ENCODE measurements at places on chromosomes 2 and 18.

DNA sequence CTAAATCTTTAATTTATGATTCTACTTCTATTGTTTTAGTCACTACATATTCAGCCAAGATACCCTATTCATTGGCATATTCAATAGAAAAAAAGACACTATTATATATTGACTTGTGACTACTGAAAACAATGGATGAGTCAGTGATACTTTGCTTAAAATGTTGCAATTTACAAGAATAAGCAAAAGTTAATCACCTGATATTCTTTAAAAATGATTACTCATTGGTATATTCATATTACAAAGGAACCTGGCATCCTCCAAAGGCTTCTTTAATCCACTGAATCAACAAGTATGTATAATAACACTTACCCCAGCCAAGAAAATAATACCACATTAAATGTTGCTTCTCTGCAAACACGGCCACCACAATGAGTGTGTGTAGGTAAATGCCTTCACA lies 87.8 kb downstream of the CALCRL start:
- DNase-seq = no peak

- no peak for DNase-seq
These were observed 75.7 kb upstream of the ATIC start for GRCh38 chr2:215236131-215236530.

DNA sequence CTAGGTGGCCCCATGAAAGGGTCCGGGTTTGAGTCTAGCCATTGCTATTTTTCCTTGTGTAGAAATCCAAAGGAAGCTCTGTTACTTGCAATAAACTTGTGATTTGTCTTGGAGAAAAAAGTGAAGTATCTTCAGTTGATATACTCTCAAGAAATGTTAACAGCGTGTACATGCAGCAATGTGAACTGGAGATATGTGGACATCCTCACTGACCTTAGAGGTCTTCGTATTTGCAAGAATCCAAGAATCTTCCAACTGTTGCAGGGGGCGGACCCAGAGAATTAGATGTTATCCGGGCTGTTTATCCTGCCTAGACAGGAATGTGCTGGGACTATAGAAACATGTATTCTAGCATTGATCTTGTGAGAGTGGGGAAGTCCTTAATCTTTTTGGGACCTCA lies 187.6 kb downstream of the KCNS3 start:
- DNase-seq = no peak

- no peak for DNase-seq
These were observed 45.4 kb downstream of the SOCS6 start for GRCh38 chr18:70334264-70334663.

DNA sequence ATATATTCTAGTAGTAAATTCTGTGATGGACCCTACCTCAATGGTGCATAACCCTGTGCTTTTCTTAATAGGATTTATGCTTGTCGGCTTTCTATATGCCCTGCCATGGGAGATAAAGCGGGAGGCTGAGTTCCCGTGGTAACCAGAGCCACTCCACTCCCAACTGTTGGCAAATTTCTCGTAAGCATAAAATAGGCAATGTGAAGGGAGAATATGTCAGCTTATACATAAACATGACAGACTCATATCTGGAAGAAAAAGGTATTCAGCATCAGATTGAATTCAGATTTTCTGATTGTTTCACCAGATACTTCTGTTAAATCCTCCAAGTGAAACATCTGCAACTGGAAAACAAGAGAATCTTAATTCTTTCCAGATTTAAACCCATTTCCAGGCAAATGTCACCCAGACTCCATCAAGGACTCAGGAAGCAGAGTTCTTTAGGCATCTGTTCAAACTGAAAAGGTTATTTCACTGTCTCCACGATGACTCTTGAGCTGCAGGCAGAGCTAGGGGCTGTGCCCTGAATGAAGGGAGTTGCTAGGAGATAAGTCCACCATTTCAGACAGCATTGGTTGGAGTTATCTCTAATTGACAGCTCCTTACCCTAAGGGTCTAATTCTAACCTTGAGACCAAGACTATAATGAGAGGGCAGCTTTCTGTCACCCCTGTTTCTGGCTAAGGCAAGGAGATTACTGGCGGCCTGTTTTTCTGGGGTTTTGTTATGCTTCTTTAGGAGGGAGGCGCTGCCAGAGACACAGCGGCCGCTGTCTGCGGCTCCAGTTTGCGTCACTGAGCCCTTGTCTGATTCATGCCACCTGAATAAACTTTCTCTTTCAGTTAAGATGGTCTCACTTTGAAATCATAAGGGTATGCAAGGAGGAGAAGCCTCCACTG lies 381.3 kb downstream of the SOX11 start:
- DNase-seq = no peak

DNA sequence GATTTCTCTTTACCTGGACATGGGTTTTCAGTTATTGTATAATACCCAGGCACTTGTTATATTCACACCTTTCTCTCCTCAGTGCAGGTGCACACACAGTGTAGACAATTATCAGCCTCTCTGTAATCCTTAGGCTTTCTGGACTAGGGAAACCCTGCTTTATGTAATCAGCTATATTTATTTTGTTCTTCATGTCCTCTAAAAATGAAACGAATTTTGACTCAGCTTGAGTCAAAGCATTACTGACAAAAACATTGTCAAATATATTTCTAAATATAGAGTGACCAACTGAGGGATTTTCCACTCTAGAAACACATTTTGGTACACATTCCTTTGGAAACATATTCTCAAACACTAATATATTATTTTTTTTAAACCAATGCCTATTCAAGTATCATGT lies 144.8 kb upstream of the GULP1 start:
- no peak for DNase-seq

All from activated CD8-positive, alpha-beta memory T cell treated with anti-CD3 and anti-CD28 coated beads for 4 hours (primary cell).